ENCODE measurements at places on chromosomes 3 and 15.

GRCh38 chr15:49877117-49877872 is 241.7 kb downstream of the ATP8B4 start:
- no peak for DNase-seq

- no peak for DNase-seq
These were observed 83.3 kb upstream of the MYO5C start for GRCh38 chr15:52378746-52379394.

GRCh38 chr3:27302891-27303290 is 66.3 kb downstream of the NEK10 start:
- DNase-seq, result no peak

DNA sequence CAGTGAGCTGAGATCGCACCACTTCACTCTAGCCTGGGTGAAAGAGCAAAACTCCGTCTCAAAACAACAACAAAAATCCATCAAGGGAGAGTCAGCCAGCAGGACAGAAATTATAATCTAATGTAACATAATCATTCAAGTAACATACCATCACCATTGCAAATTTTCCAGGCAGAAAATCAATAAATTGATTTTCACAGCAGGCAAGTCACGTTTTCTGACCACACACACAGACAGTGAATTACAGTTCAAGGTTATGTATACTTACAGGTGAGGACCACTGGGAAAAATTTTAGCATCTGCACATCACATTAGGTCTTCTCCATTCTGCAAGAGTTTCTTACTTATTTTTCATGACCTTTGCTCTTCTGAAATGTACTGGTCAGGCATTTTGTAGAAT is 29.9 kb upstream of the NPAP1 start:
- DNase-seq, result no peak

DNA sequence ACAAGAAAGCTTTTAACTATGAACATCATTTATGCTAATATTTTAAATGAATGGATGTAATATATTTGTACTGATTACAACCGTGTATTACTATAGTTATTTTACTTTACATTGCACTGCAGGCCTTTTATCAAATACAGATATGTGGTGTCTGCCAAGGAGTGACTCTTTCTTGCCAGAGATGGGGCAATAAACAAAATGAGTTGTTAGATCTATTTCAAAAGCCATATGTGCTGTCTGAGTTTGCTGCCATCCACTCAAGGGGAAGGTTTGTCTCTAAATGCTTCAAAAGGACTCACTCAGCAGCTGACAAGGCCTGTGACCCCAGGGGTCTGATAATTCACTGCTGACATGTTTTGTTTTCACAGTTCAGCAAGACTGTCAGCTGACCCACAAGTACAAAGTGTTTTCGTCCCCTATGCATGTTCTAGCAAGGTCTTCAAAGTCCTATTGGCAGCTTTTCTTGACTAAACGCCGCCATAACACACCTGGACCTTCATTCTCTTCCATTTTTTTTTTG is 41.3 kb upstream of the ZBED2 start:
- DNase-seq, result no peak

DNA sequence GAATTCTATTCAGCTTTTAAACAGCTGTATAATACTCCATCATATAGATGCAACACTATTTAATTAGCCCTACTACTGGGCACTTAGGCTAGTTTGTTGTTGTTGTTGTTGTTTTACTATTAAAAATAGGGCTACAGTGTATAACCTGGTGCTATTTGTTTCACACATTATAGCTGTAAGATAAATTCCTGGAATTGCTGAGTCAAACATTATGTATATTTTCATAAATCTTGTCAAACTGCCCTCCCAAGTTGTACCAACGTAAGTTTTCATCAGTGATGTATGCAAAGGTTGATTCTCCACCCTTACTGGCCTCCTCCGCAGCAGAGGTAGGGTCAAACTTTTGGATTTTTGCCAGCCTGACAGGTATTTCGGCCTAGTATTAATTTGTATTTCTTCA is 3.8 kb upstream of the CEMIP start:
- DNase-seq, result no peak

DNA sequence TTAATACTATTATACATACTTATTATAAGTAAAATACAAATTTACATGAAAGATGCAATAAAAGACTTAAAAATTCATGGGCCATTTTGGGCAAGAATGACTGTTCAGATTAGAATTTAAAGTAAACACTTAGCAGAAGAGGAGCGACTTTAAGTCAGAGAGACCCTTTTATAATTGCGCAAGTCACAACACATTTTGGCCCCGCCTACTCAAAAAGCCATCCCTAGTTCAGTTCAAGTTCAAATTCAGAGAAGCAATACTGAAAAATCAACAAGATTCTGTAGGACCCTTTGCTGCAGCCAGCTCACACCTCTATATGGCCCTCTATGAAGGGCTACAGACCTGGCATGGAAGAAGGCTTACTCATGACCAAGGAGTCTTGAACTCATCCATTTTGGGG is 64.6 kb downstream of the PEAK1 start:
- DNase-seq, result no peak

DNA sequence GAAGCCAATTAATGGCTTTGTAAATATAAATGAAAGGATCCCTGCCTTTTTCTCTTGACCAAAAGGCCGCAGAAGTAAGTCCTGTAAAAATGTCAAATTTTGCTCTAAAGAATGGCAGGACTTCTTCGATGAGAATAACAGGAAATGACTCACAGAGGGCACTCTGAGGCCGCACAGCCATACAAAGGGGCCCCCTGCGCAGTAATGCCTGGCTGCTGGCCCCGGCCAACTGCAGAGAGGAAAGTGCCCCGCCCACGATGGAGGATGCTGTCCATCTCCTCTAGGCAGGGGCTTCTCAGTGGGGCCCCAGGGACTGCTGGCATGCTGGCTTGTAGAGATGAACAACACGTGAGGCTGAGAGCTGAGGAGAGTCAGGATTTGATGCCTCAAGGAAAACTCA is 18.1 kb upstream of the SCN10A start:
- no peak for DNase-seq

GRCh38 chr15:27218426-27218825 is 247.4 kb downstream of the GABRG3 start:
- no peak for DNase-seq

GRCh38 chr3:16174389-16174788 is at the start of gene GALNT15:
Gene GALNT15, plus strand, starts transcription at chr3:16174680. Its CDS starts 472 bp downstream, at chr3:16175152.
- DNase-seq, result no peak

- DNase-seq, result no peak
These were observed 287.7 kb downstream of the RORA start for GRCh38 chr15:60941448-60941847.

DNA sequence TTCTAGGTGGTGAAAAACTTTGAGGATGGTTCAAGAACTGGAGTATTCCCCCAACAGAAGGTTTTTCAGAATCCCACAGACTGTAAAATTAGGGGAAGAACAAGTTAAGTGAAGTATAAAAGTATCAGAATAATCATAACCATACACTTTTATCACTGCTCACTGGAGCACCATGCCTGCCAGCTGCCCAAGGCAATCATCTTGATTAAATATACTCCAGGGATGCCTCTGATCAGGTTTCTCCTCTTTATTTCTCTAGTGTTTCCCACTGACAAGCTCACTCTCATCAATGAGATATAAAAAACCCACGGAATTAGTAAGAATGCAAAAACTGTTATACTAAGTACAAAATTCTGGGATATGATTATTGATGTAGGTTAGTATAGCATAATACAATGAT is 108.0 kb downstream of the STAG1 start:
- no peak for DNase-seq

DNA sequence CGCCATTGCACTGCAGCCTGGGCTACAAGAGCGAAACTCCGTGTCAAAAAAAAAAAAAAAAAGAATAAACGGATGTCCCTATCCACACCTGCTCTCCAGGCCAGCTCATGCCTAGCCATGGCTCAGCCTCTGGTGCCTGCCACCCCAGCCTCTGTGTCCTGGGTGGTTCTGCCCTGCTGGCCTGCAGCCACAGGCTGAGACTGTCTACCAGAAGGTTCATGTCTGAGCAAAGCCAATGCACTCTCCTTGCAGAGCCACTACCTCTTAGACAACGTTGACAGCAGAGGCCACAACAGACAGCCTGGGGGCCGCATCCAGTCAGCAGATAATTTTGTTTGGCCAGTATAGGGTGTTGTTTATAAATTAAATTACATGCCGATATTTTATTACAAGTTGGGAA is 127.7 kb downstream of the ASB7 start:
- no peak for DNase-seq

DNA sequence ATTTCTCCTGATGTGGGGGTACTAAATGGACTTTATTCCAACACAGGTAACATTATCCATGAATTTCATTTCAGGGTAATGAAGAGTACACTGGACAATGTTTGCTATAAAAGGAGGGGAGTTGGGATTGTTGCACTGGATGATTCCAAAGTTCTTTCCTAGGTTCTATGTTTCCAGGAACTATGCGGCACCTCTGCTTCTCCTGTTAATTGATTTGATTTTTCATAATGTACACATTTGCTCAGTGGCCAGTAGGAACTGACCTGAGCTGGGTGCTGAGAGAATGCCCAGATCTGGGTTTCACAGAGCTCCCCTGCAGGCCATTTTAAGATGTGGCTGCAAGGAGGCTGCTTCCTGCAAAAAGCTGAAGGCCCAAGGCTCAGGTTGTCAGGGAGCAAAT is 171.7 kb downstream of the KLF13 start:
- no peak for DNase-seq

- no peak for DNase-seq
These were observed 533 bp upstream of the SMAD3 start for GRCh38 chr15:67064607-67065530.

GRCh38 chr3:173892547-173892946 is 495.0 kb downstream of the NLGN1 start:
- DNase-seq, result no peak

DNA sequence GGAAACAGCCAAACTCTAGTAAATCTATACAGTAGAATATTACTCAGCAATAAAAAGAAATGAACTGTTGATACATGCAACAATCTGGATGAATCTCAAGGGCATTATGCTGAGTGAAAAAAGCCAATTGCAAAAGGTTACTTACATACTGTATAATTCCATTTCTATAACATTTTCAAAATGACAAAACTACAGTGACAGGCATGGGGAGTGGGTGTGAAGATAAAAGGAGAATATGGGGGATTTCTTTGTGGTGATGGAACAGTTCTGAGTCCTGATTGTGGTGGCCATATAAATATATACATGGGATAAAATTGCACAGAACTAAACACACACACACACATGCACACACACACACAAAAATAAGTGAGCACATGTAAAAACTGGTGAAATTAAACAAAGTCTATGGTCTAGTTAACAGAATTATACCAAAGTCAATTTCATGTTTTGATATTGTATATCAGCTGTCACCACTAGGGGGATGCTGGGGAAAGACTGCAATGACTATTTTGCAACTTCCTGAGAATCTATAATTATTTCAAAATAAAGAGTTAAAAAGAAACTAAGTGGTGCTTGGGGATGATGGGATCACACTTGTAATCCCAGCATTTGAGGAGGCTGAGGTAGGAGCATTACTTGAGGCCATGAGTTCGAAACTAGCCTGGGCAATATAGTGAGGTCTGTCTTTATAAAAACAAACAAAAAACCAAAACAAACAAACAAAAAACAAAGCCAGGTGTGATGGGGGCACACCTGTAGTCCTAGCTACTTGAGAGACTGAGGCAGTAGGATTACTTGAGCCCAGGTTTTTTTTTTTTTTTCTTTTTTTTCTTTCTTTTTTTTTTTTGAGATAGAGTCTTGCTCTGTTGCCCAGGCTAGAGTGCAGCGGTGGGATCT is 66.0 kb downstream of the SPTSSB start:
- DNase-seq, result no peak

GRCh38 chr3:184538666-184539431 is 22.7 kb upstream of the EPHB3 start:
- no peak for DNase-seq

- no peak for DNase-seq
These were observed 3.6 kb downstream of the RAD18 start for GRCh38 chr3:8959668-8960067.

GRCh38 chr3:39285332-39285731 is 5.5 kb upstream of the CX3CR1 start:
- no peak for DNase-seq

GRCh38 chr3:111971533-111972130 is 7.2 kb upstream of the ABHD10 start:
- no peak for DNase-seq

DNA sequence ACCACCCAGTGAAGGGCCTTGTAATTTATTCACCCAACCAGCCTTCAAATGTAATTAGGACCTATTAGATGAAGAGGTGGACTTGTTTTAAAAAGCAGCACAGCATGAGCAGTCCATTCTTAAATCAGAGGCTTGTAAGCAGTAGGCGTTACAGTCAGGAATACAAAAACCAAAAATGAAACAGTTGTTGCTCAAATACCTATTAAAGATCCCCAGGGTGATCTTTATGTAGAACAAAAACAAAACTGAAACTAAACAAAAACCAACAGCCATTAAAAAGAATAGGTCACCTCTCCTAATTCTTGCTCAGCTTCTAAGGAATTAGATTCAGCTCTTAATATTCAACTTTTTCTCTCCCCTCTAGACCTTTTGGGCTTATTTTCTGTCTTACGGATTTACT is 104.9 kb upstream of the ST8SIA2 start:
- DNase-seq, result no peak

- no peak for DNase-seq
These were observed 68.0 kb downstream of the COL8A1 start for GRCh38 chr3:99706410-99706809.
